ENCODE measurements at places on chromosomes 12 and 14. TPM values are rescaled to one million over a fixed set of nuclear protein-coding genes. Genes with fewer than 3 reads are reported as not detected.

CLSTN3 gene
- polyA plus RNA-seq = 46.7 TPM

INHBC gene
- polyA plus RNA-seq = 0.29 TPM

OR4K2 gene
- polyA plus RNA-seq = not detected

TOMM20L gene
- polyA plus RNA-seq = 0.55 TPM

KCNJ8 gene
- polyA plus RNA-seq = 16.0 TPM

DNA sequence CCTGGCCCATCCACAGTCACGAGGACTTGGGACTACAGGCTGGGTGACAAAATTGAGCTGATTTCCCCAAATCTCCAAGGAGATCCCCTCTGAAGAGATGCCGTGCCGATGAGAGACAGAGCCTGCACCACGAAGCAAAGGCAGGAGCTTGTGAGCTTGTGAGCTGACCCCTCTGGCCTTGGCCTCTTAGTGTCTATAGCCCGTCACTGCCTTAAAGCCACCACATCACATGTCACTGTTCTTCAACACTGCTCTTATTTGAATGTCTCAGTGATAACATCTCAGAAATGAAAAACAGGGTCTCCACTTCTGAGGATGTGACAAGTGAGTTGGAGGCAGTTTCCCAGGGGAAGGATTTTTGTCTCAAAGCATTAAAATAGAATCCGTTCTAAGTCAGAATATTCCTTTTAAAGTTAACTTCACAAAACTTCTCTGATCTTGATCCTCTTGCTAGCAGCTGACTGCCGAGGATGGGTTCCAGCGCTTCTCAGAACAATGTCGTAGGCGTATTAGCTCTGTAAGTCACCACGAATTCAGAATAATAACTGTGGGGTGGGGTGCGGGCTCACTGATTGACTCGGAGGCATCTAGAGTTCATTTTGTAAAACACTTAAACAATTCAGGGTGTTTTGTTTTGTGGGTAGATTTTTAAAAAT is 37.5 kb downstream of the CHST11 start:
- DNase-seq = no peak

DNA sequence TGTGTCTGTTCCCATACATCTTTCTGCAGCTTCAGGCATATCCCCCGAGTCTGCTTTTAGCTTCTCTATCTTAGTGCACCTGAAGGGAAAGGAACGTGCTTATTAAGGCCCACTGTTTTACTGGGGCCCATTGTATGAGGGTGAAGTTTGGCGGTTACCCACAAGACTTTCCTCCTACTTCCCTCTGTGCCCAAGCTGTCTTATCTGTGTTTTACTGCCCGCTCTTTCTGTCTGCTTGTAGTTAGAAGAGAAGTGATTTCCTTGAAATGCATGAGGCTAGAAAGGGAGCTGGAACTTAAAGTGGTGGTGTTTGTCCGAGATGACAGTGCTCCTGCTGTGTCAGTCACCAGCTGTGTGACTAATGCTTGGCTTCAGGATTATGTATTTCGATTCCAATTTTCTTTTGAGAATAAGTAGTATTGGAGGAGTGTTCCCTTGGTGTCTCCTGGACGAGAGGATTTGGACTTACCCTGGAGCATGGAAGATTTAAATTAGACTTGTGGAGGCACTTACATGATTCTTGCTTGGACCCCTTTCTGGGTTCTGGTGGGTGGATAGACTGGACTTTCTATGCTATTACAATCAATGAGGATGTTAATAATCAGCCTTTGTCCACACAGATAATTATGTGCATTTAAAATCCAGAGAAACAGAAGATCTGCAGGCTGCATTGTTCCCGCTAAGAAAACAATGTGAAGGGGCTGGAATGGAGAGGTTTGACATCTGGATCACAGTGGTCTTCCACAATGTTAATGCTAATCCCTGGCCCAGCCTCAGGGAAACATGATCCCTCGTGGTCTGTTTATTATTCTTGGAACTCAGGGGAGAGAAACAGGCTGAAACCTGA is 13.9 kb upstream of the KRT86 start:
- DNase-seq = no peak

DNA sequence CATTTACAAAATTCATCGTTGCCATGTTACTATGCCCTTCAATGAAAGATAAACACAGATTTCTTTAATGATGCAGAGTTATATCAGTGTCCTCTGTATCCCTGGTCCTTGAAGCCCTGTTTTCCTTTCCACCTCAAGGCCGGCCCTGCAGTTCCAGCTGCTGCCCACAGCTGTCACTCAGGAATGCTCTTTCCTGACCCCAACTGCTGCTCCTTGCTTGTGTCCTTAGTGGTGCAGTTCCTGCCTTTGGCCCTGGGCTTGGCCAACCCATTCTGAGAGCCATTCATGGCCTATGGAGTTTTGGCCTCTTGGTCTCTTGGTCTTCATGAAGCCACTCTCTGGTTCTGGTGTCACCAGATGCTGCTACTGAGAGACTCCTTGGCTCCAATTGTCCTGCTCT is 93.1 kb downstream of the GAS2L3 start:
- DNase-seq = no peak

- no peak for DNase-seq
These were observed 14.1 kb upstream of the GPRC5A start for GRCh38 chr12:12877153-12877768.

GRCh38 chr14:71204231-71204630 is 297.0 kb downstream of the PCNX1 start:
- no peak for DNase-seq

Measured in right lung (tissue), 10 donors.